Suppressor macrophage (primary cell): ENCODE measurements at places on chromosomes 7 and 10.

DNA sequence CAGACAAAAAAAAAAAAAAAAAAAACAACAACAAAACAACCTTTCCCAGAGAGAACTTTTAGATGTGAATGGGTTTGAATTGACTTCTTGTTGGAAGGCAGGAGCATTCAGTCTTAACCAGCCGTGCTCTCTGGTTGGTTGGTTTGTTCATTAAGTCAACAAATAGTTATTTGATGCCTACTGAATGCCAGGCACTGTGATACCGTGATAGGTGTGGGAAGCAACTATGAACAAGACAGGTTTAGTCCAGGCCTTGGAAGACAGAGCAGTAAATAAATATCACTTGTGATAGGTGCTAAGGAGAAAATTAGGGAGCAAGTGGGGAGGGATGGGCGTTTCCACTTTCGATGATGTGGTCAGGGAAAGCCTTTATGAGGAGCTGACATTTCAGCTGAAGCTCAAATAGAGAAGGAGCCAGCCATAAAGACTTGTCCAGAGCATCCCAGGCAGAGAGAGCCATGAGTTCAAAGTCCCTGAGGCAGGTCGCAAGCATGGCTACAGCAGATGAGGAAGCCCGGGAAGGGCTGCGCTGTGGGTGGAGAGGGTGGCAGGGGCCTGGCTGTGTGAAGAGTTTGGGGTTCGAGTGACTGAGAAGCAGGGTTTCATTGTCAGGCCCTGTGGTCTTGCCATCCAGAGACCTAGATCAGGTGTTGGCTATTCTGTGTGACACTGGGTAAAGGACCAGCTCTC, 8.0 kb downstream of the TSPAN15 start:
- no peak for DNase-seq

GRCh38 chr7:110544194-110544593, 546.7 kb upstream of the LRRN3 start:
- DNase-seq: no peak

DNA sequence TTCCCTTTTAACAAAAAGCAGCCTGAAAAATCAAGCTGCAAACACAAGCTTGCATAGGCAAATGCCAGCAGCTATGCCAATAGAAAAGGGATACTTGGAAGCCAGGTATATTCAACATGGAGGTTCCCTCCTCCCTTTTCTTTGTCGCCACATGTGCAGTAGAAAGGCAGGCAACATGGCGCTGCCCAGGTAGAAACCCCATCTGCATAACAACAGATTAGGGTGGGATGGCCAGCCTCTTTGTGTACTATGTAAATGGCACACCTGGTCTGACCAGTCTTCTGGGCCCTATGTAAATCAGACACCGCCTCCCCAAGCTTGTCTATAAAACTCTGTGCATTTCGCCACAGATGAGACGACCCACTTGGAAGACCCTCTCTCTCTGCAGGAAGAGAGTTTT, 58.1 kb downstream of the CCDC3 start:
- no peak for DNase-seq

GRCh38 chr7:158023157-158023556, 564.5 kb downstream of the PTPRN2 start:
- no peak for DNase-seq

DNA sequence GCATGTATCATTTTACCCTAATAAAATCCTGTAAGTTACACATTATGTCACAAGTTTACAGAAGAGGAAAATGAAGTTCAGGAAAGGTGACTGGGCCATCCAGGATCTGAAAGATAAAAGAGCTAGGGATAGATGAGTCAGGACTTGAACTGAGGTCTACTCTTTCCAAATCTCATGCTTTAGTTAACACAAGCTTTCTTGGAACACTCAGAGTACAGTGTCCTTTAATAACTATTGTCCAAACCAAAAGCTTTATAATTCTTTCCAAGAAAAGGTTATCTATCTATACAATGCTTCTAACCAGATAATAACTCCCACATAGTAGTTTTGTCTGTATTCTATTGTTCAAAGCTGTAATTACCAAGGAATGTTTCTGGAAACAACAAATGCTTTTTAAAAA, 164.6 kb downstream of the LRRN3 start:
- DNase-seq: no peak

DNA sequence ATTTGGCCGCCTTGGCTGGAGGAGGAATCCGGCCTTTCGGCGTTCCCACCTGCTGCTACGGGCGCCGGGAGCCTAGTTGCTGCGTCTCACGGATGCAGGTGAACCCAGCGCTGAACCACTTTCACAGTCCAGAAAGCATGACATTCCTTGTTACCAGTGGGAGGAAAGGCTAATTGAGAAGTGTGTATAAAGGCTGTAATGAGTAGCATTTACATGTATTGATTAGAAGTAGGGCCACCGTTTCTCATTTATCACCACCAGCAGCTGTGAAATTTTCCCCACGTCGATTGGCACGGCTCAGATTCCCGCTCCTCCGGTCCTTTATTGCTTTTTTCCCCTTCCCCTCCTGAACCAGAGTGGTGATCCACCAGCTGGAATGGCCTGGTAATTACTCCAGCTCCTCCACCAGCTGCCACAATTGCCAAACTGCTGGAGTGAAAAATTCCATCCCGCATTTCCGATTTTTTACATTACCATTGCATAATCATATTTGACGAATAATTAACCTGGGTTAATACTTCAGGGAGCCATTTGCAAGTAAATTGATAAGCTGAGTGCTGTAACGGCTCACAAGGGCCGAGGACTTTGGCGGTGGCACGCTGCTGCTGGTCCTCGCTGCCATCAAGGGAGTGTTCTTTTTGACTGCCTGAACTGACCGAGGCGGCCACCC, 153.3 kb downstream of the POU6F2 start:
- no peak for DNase-seq

- no peak for DNase-seq
Observed at GRCh38 chr7:122309421-122309820, 4.9 kb upstream of the FEZF1 start.

DNA sequence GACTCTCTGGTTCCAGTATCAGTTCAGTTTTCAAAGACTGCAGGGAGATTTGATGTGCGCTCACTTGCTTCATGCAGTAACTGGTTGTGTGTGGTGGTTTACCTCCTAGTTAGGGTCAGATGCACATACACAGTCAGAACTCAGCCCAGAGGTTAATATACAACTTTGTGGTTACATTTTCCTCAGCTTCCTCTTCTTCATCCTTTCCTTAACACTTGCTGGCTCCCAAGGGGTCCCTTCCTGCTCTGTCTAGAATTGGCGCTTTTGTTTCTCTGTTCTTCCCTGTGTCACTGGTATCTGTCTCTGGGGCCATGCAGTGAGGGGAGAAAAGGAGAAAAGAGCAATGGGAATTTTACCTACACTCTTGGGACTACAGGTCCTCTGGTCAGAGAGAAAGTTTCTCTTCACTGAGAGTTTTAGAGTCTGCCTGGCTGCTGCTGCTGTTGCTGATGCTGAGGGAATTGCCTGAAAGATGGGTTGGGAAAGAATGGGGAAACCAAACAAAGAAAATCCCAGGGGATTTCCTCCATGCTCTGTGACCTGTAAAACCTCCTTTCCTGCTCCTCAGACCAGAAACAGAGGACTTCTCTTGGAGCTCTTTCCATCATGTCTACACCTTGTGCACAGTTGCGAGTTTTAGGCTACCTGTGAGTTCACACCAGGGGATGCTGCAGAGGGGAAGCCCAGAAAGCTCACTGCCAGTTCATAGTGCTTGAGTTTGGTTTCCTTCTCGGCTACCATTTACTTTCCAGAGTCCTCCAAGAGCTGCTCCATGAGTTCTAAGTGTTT, 74.6 kb downstream of the WDFY4 start:
- DNase-seq: peak; percentile 17

DNA sequence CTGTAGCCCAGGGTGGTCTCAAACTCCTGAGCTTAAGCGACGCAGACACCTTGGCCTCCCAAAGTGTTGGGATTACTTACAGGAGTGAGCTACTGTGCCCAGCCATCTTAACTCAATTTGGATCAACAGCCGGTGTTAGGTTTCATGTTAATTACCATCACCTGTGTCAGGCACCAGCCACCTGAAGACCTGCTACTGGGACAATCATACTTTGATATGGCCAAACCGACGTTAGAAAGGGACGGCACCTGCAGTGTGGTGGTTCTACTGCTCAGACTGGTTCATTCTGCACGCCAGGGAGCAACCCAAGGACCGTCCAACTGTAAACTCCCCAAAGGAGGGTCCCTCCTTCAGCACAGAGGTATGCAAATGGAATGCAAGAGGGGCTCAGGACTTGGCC, 74.2 kb upstream of the CYTH3 start:
- no peak for DNase-seq

DNA sequence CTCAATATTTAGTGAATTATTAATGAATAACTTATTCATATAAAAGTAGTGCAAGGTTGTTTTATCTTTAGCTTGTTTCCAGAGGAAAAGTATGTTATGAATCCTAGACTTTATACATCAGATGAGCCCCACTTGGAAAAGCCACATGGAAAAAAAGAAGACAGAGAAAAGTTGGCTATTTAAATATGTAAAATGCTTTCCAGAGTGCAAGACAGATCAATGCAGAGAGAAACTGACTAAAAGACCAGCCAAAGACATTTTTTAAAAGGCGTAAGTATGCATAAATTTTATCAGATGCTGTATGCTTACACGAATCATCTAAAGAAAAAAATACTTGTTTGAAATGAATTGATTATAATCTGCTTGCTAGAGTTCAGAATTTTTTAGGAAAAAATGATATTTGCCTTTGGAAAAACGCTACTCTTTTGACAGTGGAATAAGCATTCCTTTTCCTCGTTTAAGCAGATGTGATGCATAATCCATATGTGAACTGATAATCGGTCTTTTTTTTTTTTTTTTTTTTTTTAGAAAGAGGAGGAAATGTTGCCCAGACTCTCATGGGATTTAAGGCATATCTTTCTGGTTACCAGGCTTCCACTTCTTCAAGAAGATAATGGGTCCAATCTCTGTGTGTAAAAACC, 70.7 kb downstream of the RELN start:
- DNase-seq: no peak

GRCh38 chr10:71279590-71280170, 39.4 kb upstream of the SLC29A3 start:
- DNase-seq: no peak

DNA sequence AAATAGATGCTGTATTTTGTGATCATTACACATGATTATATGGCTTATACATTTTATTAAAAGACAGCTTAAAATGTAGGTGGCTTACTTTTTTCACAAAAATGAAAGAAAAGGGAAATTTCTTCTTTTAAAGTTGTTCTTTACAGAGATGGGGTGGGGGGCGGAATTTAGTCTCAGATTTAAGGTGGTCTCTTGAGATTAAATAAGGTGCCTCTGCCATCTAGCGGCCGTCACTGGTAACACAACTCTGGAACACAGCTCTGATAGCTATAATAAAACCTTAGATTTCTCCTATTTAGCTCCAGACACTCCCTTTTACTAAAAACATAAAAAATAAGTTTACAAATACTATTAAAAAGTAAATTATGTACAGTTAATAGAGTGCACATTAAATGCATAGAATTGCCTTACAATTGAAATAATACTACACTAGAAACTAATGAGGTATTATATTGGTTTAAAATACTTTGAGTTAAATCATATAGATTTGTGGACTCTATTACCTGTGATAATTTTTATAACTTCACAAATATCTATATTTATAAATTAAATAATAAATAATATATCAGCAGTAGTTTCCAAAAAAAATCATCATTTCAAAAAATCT, 210.9 kb downstream of the DGKB start:
- peak; percentile 48 for DNase-seq

DNA sequence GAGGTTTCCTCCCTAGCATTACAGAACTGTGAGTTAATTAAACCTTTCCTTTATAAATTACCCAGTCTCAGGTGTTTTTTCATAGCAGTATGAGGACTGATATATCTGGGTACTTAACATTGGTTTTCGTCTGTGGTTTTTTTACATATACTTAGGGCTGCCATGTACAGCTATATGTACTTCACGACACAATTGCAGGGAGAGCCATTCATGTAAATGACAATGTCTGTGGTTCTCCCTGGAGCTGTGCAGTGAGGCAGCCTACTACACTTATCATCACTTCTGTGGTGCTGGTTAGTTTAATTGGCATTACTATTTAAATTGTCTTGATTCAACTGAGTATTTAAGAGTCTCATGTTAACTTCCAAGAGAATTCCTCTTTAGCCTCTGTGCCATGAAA, 40.7 kb downstream of the AVL9 start:
- DNase-seq: no peak

DNA sequence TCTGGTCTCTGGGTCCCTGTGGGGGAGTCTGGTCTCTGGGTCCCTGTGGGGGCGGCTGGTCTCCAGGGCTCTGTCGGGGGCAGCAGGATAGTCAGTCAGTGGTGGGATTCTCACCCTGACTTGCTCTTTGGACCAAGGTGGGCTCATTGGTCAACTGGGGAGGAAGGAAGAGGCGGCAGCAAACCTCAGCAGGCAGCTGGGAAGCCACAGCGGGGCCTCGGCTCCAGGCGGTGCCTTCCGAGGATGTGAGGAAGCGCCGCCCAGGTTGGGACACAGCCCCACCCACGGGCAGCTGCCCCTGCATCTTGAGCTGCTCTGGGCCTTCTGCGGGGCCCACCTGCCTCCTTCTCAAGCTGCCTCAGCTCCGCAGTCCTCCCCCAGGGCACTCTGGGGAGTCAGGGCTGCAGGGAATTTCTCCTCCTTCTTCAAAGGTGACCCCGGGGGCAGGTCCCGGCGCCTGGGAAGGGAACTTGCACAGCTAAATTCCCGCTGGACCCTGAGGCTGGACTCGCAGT, 20.4 kb upstream of the KNDC1 start:
- DNase-seq: no peak

DNA sequence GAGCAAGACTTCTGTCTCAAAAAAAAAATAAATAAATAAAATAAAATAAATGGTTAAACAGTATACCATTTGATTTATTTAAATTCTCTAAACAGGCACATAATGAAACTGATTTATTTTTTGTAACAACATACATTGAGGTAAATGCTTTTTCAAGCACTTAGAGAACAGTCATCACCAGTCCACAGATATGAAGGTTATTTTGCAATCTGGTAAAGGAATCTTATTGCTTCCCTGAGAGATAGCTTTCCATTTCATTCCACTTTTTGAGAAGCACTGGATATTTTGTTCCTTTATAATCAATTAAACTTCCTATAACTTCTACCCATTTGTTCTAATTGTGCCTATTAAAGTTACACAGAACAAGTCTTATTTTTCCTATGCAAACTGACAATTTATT, 5.2 kb downstream of the CEP55 start:
- no peak for DNase-seq

GRCh38 chr10:28839600-28840007, 162.3 kb downstream of the BAMBI start:
- no peak for DNase-seq

DNA sequence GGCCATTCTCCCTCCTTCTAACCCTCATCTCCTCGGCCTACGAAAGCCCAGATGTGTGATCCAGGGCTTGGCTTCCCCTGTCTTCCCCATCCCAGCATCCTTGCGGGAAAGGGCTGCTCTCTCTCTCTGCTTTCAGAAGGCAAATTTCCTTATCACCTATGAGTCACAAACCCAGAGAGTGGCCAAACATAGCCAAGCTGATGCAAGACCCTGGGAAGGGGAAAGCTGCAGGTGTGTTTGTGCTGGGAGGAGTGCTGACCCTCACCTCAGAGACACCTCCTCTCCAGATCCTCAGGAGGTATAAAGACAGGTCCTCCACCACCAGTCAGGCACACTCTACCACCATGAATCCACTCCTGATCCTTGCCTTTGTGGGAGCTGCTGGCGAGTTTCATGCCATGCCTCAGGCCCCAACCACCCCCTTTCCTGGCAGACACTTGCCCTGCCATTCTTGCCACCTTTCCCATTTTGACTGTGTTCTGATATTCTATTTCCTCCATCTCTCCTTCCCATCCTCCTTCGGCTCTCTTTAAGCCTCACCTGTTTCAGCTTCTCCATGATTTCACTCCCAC, 10.6 kb upstream of the PRSS2 start:
- DNase-seq: no peak
